ENCODE measurements at places on chromosomes 2 and 18.

DNA sequence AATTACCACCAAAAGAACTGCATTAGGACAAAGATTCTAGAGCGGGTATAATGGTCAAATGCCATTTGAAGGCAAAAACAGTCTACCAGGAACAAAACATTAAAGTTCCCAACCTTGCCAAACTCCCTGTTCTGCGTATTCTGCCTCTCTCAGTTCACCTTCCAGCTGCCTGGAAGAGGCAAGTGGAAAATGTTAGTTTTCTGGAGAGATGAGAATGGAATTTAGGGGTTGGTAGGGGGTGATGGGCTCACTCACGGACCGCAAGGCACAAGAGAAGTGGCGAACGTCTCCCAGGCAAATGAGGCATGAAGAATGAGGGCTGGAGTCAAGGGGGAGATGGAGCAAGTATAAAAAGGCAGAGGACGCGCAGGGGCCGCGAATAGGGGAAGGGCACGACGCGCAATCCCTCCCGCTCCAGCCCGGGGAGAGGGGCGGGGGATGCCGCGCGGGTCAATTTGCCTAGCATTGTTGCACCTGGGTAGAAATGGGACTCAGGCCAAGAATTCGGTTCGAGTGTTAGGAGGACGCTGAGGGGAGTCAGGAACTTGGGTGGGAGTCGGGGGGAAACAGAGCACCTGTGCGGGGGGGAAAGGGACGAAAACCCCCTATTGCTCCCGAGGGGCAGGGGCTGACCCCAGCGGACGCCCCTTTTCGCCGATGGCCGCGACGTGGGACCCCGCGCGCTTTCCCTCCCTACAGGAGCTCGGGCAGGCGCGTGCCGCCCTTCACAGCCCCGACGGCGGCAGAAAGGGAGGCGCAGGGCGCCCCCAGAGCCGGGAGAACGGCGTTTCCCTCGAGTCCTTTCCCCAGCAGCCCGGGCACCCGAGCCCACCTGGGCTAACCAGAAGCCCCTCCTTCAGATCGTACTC is 573 bp downstream of the PAIP2B start:
- DNase-seq = no peak

DNA sequence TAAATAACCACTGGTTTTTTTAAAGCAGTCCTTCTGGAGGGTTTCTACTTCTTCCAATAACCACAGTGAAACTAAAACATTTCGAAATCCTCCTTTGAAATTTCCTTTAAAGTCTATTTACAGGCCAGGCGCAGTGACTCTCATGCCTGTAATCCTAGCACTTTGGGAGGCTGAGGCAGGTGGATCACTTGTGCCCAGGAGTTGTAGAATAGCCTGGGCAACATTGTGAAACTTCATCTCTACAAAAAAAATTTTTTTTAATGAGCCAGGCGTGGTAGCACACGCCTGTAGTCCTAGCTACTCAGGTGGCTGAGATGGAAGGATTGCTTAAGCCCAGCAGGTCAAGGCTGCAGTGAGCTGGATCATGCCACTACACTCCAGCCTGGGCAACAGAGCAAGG is 15.2 kb downstream of the KIDINS220 start:
- no peak for DNase-seq

DNA sequence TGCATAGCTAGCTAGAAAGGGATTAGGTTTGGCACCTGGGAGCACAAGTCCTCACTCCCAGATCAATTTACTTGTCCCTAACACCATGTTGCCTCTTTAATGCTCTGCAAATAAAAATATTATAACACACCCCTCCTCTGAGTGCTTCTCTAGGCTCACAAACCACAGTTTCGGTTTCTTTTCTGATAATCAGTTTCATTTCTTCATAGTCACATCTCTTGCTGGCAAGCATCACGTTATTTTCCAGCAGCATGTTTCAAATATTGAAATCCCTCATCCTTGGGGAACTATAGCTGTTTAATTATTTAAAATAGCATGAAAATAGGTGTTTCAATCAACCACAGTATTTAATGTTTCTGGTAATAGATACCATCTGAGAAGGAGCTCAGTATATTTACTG is 13.9 kb upstream of the SMCHD1 start:
- no peak for DNase-seq

GRCh38 chr2:15640261-15640711 is 48.6 kb downstream of the DDX1 start:
- no peak for DNase-seq

DNA sequence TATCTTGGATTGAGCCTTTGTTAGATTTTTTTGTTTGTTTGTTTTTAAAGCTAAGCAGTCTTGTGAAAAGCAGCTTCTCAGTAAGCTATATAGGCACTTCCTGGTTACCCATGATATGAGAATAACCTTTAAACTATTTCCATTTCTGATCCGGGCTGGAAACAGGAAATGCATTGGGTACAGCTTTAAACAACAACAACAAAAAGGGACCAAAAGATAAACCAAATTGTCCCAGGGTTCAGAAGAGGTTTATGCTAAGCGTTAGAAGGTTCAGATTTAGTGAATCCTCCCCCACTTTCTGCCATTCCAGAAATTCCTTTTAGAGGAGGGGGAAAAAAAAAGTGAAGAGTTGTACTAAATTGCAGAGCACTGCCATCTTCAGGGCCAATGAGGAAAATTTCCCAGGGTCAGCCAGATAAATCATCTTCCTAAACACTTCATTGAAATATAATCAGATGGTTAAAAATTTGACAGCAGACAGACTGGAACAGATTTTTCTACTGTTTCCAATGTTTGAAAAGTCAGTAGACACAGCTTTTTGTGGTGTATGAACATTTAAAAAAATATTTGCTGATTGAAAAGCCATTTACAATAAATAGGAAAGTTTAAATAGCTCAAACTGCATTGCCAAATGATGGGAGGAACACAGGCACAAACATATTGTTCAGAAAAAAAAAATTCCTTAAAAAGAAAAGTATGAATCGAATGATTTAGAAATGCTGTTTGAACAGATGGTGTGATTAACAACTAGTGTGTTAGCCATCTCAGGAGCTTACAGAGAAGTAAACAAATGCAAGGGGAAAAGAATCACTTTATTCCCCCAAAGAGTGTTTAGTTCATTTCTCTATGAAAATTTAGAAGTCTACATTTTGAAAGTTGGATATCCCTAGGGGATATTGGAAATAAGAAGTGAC is 189.9 kb upstream of the TANK start:
- no peak for DNase-seq

DNA sequence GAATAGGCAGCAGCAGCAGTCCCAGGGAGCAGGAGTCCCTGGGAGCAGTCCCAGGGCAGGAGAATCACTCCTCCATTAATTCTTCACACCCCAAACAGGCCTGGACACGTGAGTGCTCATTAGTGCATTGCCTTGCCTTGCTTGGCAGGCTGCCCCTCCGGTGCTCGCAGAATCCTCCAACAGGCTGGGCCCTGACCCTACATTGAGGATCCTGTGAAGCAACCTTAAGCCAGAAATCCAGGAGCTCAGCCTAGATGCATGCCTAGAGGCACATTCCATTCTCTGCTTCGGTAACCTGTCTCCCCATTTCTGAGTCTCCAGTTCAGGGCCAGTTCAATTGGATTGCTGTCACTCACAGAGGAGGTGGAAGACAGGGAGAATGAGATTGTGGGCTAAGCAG is 97.4 kb upstream of the LRATD1 start:
- no peak for DNase-seq

DNA sequence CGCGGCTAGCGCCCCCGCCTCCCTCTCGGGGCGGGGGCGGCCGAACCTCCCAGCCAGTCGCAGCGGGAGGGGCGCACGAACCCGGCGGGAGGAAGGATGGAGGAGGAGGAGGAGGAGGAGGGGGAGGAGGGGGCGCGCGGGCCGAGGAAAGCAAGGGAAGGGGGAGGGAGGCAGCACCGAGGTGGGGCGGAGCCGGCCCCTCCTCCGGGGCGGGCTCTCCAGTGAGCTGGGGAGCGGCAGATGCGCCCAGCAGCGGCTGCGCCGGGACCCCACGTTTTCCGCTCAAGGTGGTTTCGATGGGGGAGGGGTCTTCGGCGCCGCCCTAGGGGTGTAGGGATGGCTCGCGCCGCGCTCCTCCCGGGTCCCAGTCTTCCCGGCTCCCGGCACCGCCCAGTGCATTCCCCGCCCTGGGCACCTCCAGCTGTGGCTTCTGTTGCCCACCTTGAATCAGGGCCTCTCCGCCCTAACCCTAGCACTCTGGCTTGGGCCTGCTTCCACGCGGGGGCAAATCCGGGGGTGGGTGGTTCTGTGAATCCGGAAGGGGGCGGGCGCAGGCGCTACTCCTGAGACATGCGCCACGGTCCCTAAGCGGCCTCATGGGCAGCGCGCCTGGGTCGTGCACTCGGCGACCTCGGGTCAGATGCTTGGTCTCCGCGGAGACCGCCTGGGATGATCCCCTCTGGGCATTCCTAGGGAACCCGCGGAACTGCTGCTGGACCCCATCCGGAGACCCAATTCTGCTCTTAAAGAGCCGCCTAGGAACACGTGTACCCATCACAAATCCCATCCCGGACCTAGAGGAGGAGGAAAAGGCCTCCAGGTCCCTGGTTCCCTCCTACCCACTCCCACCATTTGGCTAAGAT is at the start of gene FBXO41:
TSS of gene FBXO41 (minus strand) at position 183 of the 863 bp plus-strand sequence. CDS start 14,848 bp downstream, outside the sequence.
- peak; percentile 43 for DNase-seq

GRCh38 chr2:44371445-44371844 is 9.7 kb downstream of the CAMKMT start:
- DNase-seq = no peak

DNA sequence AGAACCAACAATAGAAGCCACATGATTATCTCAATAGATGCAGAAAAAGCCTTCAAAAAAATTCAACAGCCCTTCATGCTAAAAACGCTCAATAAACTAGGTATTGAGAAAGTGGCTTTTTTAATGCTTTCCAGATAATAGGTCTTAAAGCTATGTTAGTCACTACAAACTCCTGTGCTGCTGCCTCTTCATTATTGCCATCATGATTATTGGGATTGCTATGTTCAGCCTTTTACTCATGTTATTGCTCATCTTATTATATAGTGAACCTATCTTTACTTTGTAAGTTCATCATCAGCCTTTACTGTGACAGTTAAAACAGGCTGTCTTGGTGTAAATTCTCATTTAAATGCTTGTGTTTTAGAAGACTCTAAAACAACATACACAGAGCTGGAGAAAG is 1557.2 kb upstream of the ZEB2 start:
- DNase-seq = no peak

DNA sequence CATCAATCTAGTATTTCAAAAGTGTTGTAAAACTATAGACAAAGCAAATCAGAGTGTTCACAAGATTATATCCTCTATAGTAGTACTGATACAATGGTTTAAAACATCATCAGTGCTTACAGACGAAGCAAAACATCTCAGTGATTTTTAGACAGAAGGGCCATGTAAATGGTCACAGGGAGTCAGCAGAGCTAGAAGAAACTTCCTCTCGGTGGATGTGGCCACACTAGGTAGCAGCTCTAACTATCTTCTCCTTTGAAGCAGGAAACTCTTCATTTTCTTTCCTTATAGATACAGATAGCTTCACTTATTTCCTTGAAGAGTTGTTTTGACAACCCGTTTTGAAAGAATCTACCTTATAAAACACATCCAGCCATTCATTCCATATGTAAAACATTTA is 80.4 kb upstream of the CD226 start:
- DNase-seq = no peak

DNA sequence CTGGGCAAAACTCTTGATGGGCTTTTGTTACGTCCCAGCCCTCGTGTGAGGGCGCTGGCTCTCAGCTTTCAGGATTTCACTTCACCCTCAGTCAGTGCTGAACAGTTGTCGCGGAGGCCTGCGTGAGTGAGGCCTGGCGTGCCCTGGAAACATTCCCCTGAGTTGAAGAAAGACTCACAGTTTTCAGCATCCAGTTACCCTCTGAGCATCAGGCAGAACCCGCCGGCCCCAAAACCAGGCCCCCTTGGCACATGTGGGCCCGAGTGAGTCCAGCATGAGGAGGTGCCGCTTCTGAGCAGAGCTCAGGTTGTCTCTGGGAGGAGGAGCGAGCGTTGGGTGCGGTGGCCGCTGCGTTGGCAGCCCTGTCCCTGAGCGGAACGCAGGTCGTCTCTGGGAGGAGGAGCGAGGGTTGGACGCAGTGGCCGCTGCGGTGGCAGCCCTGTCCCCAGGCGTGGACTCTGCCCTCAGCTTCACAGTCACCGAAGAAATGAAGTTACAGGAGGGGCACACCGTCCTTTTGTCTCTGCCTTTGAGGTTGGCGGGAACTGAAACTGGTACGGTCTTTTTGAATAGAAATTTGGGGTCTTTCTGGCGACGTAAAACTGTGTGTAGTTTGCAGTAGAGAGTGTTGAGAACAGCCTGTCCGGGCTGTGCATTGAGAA is at the start of gene NEU4:
TSS of gene NEU4 (plus strand) at position 473 of the 662 bp plus-strand sequence. CDS start 5,292 bp downstream, outside the sequence.
- no peak for DNase-seq

- DNase-seq = no peak
Observed at GRCh38 chr18:79345981-79346380, 49.7 kb upstream of the NFATC1 start.

GRCh38 chr2:137211761-137212160 is 446.4 kb downstream of the THSD7B start:
- DNase-seq = no peak

GRCh38 chr2:27308359-27308881 is at the start of gene UCN:
Gene UCN (minus strand): TSS chr2:27308445. CDS start chr2:27307895, 550 bp downstream.
- no peak for DNase-seq

DNA sequence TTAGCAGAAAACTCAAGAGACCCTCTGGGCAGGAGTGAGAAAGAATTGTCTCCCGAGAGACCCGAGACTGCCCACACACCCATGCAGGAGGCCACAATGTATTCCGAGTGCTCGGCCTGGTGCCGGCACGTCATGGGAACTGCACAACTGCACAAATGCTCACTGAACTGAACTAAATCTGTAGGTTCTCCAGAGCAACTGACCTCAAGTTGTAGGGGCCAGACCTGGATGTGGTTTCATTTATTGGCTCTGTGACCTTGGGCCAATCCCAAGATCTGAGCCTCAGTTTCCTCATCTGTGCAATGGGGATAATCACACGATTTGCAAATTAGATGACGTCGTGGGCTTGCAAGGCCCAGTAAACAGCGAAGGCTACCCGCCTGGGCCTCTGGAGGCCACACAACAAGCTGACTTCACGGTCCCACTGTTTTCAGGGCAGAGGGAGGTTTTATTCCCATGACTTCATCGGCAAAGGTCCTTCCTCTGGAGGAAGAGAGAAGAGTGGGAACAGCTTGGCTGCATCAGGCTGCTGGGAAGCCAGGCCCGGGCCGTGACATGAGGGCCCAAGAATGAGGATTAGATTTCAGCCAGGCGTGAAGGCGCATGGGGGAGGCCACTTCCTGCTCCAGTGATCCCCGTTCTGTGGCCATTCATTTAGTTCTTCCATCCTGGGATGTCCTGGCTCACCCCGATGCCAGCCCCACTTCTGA is 3.6 kb upstream of the ERFE start:
- no peak for DNase-seq

DNA sequence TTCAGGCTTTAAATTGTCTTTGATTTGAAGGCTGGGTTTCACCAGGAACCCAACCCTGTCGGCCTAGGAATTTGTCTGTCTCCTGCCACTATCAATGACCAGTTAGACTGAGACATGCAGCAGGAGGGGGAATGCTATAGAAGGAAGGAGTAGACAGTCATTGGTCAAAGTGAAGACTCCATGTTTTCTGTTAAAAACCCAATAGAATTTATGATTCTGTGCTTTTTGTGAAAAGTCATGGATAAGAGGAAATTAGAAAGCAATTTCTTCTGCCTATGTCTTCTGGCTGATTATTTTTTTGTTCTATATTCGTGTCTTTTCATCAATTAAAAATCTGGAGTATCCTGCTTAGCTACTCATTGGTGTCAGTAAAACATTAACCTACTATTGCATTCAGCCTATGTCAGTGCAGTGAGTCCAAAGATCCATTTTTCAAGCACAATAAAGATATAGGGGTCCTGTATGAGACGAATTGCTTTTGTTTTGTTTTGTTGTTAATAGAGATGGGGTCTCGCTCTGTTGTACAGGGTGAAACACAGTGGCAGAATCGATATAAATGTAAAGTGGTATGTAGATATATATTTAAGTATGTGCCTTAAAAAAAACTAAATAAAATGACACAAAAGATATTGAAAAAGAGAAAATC is 7.9 kb upstream of the KYNU start:
- DNase-seq = no peak
